ENCODE measurements at places on chromosomes 2 and 18.

DNA sequence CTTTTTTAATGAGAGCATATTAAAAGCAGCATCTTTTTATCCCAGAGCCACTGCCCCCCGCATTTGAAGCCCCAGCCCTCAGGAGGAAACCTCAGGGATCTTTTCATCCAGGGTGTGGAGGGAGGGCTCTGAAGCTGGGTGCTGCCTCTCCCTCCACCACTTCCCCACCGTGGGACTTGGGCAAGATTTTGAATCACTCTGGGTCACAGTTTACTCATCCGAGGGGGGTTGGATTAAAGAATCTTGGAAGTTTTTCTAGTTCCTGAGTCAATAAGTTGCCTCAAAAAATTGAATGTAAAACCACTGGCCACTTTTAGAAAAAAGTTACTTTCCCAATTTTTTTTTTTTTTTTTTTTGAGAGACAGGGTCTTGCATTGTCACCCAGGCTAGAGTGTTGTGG lies 62.0 kb upstream of the ANKRD44 start:
- DNase-seq: no peak

GRCh38 chr2:975095-975494 lies 24.4 kb downstream of the SNTG2 start:
- DNase-seq: no peak

GRCh38 chr2:186125156-186125555 lies 360.9 kb upstream of the ZC3H15 start:
- no peak for DNase-seq

DNA sequence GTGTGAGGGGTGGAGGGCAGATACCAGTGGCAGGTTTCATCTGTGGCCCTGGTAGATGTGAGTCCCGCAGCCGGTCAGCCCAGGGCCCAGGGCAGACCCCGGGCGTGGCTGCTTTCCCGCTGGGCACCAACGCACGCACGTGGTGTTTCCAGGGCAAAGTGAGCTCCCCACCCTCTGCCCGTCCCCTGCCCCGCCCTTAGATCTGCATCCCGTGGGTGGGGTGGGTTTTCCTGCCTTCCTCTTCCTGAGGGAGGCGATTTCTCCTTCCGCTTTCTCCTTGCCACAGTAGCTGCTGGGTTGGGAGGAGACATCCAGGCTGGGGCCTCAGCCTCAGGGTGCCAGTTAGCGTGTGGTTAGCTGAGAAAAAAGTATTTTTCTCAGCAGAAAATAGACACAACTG lies 49.6 kb downstream of the ODC1 start:
- no peak for DNase-seq

DNA sequence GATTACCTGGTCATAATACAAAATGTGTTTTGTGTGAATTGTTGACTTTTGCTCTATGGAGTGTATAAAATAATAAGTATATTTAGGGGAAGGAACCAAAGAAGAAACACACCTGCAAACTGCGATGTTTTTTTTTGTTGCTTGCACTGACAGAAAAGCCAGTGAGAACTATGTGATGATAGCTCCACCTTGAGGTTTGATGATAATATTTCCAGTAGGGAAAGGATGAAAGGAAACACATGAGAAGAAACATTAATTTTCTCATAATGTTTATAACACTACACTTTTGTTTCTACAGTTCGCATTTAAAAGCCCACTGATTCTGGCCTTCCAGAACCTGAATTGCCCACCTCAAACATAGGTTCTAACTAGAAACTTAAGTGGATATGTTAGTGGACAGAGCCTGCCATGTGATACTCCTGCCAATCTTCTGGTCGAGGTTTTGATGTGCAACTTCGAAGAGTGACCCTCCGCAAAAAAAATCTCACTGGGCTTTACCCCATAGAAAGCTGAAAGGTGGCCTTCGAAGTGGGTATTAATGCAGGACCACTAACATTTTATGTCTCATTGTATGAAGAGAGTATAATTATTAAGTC lies 476.4 kb upstream of the SPHKAP start:
- no peak for DNase-seq

DNA sequence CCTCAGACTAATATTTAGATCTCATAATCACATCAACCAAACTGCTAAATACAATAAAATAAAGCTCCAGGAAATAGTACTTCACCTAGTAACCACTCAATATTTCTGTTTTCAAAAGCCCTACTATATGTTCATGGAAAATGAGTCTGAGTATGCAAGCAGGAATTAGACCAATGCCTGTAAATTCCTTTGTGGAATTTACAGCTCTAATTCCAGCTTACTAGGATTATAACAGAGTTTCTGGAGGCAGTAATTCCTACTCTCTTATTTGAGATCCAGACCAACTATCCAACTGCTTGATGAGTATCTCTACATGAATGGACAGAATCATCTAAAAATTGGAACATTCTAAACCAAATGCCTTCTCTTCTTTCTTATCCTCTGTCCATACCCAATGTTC lies 11.6 kb downstream of the CDKL4 start:
- DNase-seq: no peak

GRCh38 chr2:120939595-120940318 lies 204.1 kb downstream of the GLI2 start:
- no peak for DNase-seq

GRCh38 chr2:145141981-145142380 lies 622.1 kb upstream of the ZEB2 start:
- DNase-seq: no peak

- DNase-seq: no peak
Observed at GRCh38 chr18:68406761-68407160, 308.1 kb downstream of the TMX3 start.

GRCh38 chr18:75277610-75277928 lies 67.0 kb downstream of the TSHZ1 start:
- DNase-seq: no peak

GRCh38 chr2:215697003-215697402 lies 261.1 kb upstream of the FN1 start:
- no peak for DNase-seq

- DNase-seq: no peak
Observed at GRCh38 chr2:143905587-143905986, 614.3 kb downstream of the ZEB2 start.

GRCh38 chr18:23504720-23505119 lies 1.4 kb downstream of the RMC1 start:
- DNase-seq: no peak

DNA sequence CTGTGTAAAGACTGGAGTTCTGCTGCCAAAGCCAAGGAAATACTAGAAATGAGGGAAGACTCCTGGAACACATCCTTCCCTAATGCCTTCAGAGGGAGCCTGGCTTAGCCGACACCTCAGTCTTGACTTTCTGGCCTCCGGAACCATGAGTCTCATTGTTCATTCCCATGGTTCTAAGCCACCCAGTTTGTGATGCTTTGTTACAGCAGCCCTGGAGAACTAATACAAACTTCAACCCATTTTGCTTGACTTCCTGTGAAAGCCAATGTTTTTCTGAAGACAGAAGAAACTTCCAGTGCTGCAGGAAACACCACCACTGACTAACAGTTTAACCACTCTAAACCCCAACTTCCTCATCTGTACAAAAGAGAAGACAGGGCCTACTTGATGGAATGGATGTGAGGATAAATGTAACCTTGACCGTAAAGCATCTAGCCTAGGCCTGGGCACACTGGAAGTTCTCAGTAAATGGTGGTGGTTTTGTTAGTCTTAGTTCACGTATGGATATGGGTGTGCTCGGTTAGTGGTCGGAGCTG lies 85.9 kb upstream of the RFX8 start:
- no peak for DNase-seq

GRCh38 chr18:11726556-11726955 lies 37.5 kb downstream of the GNAL start:
- DNase-seq: no peak

- no peak for DNase-seq
Observed at GRCh38 chr2:58133395-58133794, 86.8 kb downstream of the VRK2 start.

DNA sequence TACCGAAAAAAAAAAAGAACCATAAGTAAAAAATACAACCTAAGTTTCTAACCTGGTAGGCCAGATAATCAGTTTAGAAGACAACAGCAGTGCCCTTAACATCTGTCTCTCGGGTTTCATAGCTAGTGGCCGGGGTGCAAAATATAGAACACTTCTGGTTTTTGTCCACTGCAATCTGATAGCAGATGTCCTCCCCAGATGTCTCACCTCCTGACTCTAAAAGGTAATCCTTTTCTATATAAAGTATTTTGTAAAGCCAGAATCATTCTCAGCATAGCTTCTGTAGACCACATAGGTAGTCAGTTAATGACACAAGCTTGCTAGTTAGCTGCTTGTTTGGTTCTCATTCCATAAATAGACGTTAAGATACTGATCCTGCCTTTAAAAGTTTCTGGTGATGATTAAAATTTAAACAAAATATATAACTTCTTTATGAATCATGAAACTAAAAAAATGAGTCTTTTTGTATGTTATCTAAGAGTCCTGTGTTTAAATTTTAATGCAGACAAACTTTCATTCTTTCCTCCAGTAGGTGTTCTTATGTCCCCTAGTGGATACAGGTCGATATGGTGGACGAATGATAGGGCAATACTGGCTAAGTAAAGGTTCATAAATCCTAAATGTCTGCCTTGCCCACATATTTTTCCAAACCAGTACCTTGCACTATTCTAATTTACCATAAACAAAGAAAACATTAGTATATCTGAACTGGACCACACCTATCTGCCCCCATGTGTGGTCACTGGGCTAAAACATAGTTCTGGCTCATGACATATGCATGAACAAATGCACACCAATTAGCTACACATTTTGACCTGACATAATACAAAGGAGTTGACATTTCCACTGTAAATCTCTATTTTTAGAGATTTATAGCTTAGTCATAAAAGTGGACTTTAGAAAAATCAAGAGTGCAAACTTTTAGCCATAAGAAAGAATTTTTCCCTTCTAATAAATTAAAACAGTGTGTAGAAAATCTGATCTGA lies 171.0 kb downstream of the SRBD1 start:
- no peak for DNase-seq

DNA sequence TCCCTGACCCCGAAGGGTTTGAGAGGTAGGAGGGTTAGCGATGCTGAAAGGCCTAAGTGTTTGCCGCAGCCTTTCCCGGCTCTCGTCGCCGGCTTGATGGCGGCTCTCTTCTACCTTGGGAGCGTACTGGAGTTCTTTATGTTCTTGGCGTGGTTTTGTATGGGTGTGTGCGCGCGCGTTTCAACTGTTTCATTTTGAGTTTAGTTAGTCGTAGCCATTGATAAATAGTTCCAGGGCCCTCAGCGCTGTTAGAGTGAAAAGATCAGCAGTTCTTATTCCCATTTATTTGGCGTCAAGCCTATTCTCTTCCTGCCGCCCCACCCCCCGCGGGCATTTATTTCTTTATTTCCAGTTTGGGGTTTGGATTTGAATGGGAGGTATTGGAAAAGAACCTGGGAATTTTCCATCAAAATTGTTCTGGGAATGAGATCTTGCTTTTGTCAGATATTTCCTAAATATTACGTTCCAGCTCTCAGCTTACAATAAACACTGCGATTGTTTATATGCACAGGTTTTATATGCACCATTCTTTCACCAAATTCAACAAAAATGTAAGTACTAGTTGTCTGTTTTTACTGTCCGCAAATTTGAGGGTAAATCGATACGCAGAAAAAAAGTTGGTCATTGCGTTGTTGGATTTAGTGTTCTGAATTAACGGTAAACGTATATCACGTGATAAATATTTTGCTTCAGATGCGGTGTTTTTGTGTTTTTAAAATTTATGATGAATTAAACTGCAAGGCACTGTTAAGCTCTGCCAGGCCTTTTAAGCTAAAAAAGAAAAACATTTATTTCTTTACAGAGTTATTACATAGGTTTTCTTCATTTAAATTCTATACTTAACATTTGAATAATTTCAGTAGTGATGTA lies 954 bp downstream of the CCNT2 start:
- peak; percentile 15 for DNase-seq

GRCh38 chr18:3179430-3180089 lies 40.2 kb downstream of the MYOM1 start:
- DNase-seq: no peak

DNA sequence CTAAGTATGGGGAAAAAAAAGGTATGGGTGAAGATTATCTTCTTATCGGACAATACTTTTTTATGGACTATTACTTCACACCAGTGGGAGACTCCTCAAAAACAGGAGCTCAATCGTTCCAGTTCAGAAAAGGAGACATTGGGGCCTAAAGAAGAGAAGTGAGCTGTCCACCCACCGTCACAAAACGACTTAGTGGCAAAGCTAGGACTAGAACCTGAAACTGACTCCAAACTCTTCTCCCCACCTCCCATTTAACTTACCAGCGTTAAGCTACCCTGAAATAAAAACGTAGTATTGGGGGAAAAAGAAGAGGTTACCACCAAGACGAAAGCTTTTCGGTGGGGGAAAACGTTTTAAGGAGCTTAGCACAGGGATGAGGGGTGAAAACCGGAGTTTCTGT lies 503 bp downstream of the GTF3C3 start:
- DNase-seq: no peak

DNA sequence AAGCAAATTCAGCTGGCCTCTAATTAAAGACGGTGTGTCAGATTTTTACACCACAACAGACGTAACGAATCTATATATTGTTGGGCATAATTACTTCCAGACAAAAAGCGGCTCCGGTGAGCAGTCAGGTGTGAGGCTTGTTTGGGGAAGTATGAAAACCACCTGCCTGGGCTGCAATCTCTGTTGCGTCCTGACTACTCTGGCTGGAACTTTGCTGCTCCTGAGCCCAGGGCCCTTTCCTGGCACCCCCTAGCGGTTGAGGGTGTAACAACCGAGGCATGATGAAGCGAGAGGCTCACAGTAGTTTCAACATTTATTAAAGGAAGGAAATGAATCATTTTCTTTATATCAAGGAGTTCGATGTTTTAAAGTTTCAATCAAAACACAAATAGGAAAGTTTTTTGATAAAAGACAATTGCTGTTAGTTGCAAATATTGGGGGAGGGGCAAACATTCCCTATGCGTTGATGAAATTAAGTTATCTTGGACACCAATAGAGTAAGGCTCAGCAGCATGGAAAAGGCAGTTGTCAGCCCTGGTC lies 10.6 kb upstream of the ITGB6 start:
- DNase-seq: peak; percentile 54

DNA sequence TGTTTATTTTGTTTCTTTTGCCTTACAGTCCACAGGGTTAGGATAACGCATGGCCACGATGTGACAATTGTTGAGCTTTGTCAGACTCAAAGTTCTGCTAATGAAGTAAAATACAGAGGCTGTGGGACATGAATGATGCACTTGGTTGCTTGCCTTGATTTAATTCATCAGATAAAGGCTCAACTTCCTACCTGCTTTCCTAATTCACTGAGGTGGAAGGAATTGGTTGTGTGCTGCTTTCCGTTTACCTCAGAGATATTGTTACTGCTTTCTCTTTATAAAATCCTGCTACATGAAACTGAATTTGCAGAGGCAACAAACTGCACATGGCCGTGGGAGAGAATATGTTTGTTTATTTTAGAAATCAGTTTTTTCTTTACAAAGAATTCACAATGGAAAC lies 6.6 kb downstream of the RIT2 start:
- no peak for DNase-seq

- no peak for DNase-seq
Observed at GRCh38 chr2:223865124-223865523, 27.7 kb upstream of the AP1S3 start.

DNA sequence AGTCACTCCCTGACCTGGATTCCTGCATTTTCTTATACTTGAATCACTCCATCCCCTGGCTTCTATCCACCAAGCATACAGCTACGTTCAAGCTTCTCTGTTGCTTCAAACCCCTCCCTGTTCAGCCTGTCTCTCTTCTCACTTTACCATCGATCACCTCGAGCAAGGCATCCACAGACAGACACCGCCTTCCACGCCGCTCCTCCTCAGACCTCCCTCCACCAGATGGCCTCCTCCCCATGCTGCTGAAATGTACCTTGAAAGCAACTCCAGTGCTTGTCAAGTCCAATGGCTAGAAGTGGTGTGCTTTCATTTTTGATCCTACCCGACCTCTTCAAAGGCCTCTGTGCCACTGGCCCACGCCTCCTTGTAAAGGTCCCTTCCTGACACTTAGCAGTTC lies 131.3 kb upstream of the ACAA2 start:
- DNase-seq: no peak

- no peak for DNase-seq
Observed at GRCh38 chr2:227339098-227339599, 14.1 kb downstream of the MFF start.
